CD4-positive, CD25-positive, alpha-beta regulatory T cell (primary cell): ENCODE measurements at places on chromosomes 7 and 10.

DNA sequence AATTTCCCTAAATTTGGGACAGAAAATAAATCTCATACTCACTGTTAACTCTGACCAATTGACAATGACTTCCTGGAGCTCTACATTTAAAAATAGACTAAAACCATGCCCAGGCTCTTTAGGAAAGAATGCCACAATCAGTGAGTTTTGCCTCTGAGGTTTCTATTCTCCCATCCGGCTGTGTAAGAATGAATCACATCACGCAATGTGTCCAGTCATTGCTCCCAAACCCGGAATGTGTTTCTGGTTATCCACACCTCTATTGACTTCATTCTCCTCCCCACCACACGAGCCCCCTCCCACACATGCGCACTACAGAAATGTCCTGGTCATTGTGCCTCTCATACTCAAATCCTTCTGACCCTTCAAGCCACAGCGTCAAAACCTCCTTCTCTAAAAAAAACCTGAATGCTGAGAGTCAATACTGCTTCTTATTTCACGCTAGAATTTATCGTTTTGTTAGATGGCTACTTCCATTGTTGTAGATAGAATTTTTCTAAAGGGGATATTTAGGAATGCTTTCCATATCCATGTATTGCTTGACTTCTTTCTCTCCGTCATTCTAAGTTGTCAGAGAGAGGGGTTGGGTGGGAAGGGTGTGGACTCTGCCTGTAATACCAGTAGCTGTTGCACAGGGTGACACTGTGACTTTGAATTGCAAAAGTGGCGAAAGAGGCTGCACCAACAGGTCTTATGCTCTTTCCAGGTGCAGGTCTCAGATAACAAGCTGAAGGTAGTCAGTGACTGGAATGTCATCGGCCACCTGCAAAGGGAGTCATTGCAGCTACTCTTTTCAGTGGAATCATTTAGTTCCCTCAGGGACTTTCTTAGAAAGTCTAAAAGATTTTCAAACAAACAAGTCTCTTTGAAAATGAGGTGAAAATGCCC lies 356.6 kb downstream of the PAXIP1 start:
- DNase-seq, result no peak

DNA sequence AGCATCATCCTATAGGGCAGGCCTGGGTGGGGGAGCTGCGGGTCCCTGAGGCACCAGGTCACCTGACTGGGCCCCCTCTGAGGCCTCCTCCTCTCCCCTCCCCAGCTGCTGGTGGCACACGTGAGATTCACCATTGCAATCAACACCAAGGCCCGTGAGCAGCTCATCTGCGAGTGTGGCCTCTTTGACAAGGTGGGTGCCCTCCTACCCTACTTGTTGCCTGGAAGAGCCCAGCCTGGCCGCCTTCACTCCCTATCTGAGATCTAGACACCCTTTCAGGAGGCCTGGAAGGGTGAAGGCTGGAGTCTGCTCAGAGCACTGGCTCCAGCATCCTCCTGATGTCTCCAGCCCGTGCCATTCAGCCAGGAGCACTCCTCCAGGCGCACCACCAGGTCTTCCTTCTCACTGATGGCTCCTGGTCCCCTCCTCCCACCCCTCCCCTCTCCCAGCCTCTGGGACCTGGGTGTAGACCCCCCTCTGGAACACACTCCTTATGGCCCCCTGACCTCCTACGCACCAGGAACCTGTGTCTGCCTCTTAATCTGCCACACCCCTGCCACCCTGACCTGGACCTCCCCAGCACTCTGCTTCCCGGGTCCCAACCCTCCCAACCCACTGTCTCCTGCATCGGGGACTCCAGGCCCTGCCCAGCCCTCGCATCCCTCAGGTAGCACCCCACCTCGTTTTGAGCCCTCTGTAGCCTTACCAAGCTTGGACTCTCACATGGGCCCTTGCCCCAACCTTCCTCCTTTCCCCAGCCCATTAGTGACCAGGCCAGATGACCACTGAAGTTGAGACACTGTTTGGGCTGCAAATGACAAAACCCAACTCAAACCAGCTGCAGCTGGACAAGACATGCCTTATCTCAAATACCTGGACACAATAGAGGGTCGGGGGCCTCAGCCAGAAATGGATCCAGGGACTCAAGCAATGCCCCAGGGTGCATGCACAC lies 67.5 kb downstream of the ALOX5 start:
- DNase-seq, result no peak

GRCh38 chr7:151012911-151013347 lies 11.4 kb downstream of the ATG9B start:
- no peak for DNase-seq

- no peak for DNase-seq
Measured at GRCh38 chr10:10515479-10516204, 502.0 kb upstream of the CELF2 start.

- no peak for DNase-seq
Measured at GRCh38 chr10:124899151-124899550, 42.8 kb upstream of the ZRANB1 start.

DNA sequence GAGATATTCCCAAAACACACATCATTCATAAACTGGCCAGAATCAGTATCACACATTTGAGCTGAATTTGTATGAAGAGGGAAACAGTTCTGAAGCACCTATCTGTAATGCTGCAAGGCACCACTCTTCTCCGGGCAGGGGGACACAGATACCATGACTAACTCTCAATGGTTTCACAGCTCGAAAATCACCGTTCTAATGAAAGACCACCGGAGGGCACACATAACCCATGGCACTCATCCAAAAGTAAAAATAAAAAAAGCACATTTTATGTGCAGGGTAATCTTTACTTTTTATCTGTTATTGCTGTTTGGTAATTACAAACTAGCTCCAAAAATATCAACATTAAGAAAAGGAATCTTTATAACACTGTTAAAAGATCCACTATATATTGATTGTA lies 137.5 kb downstream of the PARD3 start:
- no peak for DNase-seq

- no peak for DNase-seq
Measured at GRCh38 chr10:123804716-123805115, 86.9 kb downstream of the CPXM2 start.

GRCh38 chr10:70666960-70667798 lies 5.1 kb upstream of the ADAMTS14 start:
- no peak for DNase-seq

- no peak for DNase-seq
Measured at GRCh38 chr10:109953766-109954165, 30.5 kb upstream of the XPNPEP1 start.

GRCh38 chr10:66025186-66025585 lies 900.6 kb upstream of the LRRTM3 start:
- DNase-seq, result no peak
